ENCODE measurements at places on chromosomes 2 and 18.

GRCh38 chr2:18406219-18406618 is 154.2 kb downstream of the RDH14 start:
- no peak for DNase-seq

- no peak for DNase-seq
Observed at GRCh38 chr2:96065381-96065930, 30.7 kb upstream of the GPAT2 start.

GRCh38 chr2:197152451-197153228 is 157.9 kb downstream of the ANKRD44 start:
- no peak for DNase-seq

GRCh38 chr2:135009339-135009738 is 37.9 kb downstream of the MAP3K19 start:
- no peak for DNase-seq

- DNase-seq, result no peak
Observed at GRCh38 chr2:39150890-39151497, 30.1 kb upstream of the SOS1 start.
